Activated CD4-positive, CD25-positive, alpha-beta regulatory T cell (primary cell): ENCODE measurements at places on chromosomes 2 and 18.

GRCh38 chr2:58918141-58918540, 677.0 kb upstream of the FANCL start:
- DNase-seq = no peak

DNA sequence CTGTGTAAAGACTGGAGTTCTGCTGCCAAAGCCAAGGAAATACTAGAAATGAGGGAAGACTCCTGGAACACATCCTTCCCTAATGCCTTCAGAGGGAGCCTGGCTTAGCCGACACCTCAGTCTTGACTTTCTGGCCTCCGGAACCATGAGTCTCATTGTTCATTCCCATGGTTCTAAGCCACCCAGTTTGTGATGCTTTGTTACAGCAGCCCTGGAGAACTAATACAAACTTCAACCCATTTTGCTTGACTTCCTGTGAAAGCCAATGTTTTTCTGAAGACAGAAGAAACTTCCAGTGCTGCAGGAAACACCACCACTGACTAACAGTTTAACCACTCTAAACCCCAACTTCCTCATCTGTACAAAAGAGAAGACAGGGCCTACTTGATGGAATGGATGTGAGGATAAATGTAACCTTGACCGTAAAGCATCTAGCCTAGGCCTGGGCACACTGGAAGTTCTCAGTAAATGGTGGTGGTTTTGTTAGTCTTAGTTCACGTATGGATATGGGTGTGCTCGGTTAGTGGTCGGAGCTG, 85.9 kb upstream of the RFX8 start:
- DNase-seq = no peak

DNA sequence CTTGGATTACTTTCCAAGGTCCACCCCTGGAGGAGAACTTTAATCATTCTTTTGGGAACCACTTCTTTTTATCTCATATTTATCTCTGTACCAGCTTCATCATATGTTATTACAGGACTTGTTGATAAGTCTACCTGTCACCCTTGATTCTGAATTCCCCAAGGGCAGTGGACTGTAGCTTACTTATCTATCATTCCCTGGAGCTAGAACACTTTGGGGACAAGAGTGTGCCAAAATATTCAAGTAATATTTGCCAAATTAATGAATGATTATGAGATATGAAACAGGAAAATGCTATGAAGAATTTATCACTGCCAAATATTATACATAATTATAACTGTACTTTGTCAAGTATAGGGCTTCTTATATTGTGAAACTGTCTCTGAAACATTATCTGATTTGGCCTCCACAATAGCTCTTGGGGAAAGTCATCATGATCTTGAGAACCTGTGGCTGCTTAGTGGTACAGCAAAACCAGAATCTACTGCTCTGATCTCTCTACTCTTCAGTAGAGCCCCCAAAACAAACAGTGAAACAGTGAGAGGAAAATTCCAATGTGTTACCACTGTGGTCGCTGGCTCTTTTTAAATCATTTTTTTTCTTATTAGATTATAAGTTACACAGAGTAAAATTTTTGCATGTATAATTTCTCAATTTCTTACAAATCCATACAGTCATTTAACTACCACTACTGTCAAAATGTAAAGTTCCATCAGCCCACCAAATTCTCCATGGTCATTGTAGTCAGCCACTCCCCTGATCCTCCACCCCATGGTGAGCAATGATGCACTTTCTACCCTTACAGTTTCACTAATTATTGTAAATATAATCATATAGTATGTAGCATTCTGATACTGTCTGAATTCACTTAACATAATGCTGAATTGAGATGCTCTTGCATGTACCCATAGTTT, 197.5 kb downstream of the PIEZO2 start:
- no peak for DNase-seq

DNA sequence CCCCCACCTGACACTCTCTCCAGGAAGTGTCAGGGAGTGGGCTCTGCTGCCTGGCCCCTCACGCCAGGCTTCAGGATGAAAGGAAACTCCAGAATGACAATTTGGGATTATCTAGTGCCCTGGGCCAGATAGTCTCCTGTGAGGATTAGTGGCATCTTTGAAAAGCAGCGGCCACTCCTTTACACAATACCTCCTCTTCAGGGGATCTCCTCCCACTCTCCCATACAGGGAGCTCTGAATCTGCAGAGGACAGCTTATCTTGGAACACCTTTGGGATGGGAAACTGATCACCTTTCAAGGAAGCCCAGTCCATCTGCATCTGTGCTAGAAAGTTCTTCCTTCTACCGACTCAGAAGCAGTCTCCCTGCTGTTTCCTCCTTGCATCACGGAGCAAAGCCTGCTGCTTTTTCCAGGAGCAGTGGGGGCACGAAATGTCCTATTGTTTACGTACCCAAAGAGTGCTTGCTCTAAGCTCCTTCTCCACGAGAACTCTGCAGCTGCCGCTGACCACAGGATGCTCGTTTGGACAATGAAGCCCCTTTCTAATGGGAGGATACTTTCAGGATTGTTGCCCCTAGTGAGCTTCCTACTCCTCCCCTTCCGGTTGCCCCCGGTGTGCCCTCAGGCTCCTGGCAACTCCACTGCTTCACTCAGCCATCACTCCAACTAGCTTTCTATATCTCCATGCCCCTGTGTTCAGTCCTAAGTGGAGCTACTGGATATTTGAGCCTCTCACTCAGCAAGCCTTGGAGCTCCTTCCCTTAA, 31.5 kb downstream of the SIX3 start:
- DNase-seq = no peak

DNA sequence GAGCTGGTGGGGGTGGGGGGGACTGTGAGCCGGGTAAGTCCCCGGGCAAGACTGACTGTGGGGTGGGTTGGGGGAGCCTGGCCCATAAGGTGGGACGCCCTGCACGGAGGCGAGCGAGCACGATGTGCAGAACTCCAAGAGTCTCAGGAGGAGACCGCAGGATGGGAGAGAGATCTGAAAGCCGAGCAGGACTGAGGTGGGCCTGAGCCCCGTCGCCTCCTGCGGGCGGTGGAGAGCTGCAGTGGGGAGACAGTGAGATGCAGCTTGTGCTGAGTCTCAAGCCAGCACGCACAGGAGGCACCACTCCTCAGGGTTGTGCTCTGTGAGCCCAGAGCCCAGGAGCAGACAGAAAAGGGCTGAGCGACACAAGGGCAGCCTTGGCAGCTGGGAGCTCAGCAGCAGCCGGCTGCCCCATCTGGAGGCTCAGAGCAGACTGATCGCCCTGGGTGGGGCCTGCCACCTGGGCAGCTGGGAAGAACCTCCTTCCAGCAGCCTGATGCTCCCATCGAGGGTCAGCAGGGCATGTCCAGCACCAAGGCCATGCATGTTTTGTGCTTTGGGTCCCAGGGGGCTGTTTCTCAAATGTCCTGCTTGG, 15.9 kb downstream of the ARHGEF4 start:
- DNase-seq = no peak

GRCh38 chr18:34219651-34220050, 5.1 kb downstream of the NOL4 start:
- DNase-seq = no peak
